H7 (cell line): ENCODE measurements at places on chromosomes 12 and 14. TPM values are rescaled to one million over a fixed set of nuclear protein-coding genes. Genes with fewer than 3 reads are reported as not detected.
A peak's percentile ranks its signal among the peaks of the same experiment; 100 is the strongest.

GRCh38 chr14:56294128-56294527 is 175.9 kb downstream of the PELI2 start:
- peak; percentile 30 for DNase-seq

DNA sequence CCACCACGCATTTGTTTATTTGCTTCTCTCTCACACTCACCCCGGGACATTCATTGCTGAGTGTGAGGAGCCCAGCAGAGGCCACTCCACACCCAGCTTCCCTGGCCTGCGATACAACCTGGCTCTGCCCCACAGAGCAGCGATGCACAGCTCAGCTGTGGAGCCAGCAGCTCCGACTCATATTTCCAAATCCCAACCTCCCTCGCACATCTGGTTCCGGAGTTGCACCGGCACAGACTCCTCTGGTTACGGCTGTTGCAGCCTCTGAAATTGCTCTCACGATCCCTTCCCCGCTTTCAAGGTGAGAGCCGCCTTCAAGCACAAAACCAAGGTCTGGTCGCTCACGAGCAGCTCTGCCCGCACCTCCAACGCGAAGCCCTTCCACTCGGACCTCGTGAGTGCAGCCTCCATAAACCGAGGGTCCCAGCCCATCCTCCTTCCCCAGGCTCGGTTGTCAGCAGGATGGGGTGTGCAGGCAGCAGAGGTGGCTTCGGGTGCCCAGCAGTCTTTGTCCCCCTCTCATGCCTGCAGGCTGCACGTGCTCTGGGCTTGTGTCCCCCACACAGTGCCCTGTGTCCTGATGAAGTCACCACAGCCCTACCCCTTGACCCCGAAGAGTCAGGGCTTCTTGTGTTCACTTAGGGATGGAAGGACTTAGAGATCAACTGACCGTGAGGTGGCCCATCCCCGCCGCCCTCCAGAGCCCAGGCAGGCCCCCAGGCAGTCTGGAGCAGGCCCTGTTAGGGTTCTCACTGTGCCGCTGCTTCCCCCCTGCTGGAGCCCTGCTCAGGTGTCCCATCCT is 184.3 kb downstream of the ADGRD1 start:
- DNase-seq, result peak; percentile 69

DNA sequence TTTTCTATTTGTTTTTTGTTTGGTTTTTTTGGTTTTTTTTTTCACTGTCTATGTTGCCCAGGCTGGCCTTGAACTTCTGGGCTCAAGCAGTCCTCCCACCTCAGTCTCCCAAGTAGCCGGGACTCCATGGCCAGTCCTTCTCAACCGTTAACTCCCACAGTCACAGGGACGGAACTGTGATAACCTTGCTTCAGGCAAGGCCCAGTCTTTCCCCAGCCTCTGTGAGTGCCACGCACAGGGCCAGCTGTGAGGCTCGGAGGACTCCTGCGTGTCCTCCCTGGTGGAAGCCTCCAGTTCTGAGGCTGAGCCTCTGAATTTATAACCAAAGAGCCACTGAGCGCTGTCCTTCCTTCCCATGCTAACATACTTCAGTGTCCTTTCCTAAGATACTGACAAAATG is 23.7 kb downstream of the PSMC1 start:
- no peak for DNase-seq

DNA sequence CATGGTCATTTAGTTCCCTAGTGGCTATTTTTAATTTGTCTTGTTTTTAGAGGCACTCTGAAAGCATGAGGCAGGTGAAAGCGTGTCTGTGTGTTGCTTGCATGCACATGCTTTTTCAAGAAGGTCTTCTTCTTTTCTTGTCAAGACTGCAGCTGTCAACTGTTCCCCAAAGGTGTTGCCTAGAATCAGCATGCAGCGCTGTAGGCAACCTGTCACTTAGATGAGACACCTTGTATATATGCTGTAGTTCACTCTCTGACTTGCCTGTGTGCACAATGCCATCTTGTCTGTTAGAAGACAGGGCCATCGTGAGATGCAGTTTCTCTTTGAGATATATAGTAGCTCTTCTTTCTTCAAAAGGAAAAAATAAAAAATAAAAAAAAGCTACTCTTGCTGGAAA is 885.7 kb downstream of the DIO2 start:
- DNase-seq, result no peak

DNA sequence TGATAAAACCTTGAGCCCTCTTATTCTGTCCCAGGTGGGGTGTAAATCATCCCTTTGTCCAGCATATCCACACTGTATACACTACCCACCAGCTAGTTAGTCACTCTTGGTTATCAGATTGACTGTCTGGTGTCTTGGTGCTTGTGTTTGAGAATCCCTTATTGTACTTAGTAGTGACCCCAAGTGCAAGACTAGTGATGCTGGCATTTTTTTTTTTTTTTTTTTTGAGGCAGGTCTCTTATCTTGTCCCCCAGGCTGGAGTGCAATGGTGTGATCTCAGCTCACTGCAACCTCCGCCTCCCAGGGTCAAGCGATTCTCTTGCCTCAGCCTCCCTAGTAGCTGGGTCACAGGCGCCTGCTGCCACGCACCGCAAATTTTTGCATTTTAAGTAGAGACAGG is 5.8 kb downstream of the VRK1 start:
- no peak for DNase-seq

GRCh38 chr14:78498062-78498595 is 328.0 kb downstream of the NRXN3 start:
- no peak for DNase-seq

GRCh38 chr14:105244334-105244733 is 4.0 kb upstream of the BTBD6 start:
- DNase-seq, result no peak

GRCh38 chr12:55927588-55928502 is at the start of gene PYM1:
Gene PYM1, minus strand, starts transcription at chr12:55927894. Its CDS starts 133 bp downstream, at chr12:55927761.
- peak; percentile 89 for DNase-seq

GRCh38 chr14:56135001-56135400 is 16.8 kb downstream of the PELI2 start:
- DNase-seq, result no peak

DNA sequence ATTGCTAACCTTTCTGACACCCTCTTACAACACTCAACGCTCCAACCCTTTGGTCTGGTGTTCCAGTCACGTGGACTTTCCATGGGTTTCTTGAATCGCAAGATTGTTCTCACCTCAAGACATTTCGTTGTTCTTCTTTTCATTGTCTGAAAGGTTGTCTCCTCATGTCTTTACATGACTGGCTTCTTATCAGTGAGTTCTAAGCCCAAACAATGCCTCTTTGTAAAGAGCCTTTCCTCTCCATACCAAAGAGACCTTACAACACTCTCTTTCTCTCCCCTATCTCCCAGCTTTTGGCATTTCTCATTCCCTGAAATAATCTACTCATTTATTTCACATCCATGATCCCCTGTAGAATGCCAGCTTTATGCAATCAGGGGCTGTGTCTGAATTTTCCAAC is 1144.8 kb downstream of the AACS start:
- no peak for DNase-seq

DNA sequence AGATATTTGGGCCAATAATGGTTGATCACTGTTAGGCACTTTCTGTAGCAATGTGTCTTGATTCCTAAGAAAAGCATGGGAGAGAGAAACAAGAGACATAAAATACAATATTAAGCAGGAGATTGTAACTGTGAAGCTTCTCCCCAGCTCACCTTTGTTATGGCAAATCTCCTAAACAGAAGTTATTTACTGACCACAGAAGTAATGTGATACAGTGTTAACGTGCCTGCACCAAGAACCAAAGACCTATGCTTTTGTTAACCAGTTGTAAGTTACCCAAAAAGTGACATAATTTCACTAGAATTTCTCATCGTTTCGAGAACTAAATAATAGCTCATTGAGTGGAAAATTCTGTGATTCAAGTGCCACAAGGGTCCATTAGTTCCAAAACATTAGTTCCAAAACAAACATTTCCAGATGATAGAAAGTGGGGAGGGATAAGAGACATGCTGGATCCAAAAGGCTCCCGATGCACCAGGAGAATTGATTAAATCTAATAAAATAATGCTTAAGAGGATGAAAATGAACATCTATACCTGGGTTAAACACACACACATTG is 14.3 kb downstream of the RERG start:
- DNase-seq, result no peak

GRCh38 chr12:8951744-8952143 is 2.3 kb upstream of the M6PR start:
- DNase-seq, result no peak

DNA sequence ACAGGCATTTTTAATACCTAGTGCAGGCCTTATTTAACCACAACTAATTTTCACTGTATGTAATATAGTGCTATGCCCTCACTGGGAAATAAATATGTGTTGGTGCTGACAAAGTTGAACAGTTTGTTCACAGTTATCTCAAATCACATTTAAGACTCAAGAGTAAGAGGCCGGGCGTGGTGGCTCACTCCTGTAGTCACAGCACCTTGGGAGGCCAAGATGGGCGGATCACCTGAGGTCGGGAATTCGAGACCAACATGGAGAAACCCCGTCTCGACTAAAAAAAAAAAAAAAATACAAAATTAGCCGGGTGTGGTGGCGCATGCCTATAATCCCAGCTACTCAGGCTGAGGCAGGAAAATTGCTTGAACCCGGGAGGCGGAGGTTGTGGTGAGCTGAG is 22.9 kb upstream of the TEAD4 start:
- DNase-seq, result no peak

- no peak for DNase-seq
Measured at GRCh38 chr12:121248622-121249021, 38.7 kb downstream of the P2RX4 start.

- DNase-seq, result peak; percentile 7
Measured at GRCh38 chr14:96586056-96586455, 83.9 kb downstream of the PAPOLA start.

- no peak for DNase-seq
Measured at GRCh38 chr14:42028607-42029006, 421.9 kb downstream of the LRFN5 start.

DNA sequence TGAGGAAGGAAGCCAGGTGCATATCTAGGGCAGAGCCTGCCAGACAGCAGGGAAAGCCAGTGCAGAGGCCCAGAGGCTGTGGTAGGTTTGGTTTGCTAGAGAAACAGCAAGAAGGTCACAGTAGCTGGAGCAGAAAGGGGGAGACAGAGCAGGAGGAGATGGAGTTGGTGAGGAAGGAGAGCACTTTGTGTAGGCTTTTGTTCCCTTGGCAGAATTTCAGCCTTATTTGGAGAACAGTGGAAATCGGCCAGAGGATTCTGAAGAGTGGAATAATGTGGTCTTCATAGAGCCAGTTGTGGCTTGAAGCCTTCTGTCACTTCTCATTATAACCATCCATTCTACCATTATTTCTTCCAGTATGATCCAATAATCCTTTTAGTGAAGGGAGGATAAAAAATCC is 212.9 kb upstream of the FAR2 start:
- DNase-seq, result no peak

DNA sequence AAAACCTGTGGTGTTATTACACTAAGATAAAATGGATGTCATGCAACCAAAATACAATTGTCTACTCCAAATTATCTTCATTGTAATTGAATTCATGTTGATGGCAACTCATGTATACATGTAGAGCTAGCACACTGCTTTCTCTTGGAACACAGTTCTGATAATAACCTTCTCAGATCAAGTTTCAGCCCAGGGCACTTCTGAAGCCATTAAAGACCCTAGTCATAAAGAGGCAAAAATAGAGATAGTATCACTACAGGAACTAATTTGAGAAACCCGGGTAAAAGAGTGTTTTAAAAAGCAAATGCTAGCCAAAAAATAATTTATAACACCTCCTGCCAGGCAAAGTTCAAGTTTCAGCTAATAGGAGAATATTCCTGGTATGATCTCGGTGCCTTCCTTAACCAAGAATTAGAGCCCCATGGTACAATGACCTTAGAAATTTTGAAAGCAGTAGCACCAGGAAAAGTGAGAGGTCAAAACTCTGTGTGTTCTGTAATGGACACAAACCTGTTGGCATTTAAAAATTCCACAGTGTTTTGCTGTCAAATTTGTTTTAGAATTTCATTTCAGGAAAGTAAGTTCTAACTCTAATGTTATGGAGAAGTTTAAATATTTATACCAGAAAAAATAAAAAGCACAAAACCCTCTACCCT is 105.0 kb upstream of the FRMD6 start:
- no peak for DNase-seq

DNA sequence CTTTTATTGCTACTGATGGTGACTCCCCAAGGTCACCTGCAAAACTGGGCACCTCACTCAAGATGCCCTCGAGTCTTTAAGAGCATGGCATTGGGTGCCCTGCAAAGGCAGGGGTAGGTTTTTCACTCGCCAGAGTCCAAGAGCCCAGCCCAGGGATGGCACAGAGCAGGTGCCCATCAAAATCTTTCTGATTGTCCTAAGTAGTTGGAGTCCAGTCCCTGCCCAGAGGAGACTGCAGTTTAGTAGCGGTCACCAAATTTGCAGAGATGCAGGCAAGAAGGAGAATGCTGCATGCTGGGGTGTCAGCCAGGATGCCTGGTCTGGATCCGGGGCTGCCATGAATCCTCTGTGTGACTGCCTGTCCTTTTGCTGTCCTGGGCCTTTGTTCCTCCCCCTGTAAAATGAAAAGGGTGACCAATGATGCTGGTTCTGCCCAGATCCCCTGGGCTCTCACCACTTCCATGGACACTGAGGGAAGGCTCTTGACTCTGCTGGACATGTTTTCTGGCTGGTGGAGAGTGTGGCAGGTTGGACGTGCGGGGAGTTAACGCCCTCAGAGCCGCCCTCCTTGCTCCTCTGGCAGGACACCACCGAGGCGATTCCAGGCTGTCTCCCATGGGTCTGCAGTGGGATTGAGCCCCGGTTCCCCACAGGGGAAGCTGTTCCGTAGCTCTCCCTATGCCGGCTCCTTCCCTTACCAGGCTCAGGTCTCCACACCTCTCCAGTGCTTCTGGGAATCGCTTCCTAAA is 41.3 kb downstream of the DLK1 start:
- no peak for DNase-seq

GRCh38 chr12:54016478-54016964 is 7.7 kb downstream of the HOXC8 start:
- DNase-seq, result no peak

DNA sequence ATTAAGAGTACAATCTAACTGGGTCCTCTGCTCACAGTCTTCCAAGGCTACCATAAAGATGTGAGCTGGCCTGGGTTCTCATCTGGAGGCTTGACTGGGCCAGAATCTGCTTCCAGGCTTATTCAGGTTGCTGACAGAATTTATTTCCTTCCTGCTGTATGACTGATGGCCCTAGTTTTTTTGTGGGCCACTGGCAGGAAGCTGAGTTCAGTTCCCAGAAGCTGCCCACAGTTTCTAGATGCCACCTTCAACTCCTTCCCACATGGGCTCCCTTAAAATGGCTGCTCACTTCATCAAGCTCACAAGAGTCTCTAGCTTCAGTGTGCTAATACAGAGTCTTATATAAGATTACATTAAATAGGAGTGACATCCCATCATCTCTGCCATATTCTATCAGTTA is 121.7 kb upstream of the CAND1 start:
- no peak for DNase-seq

The SLCO1A2 gene
- 5.2 and 6.8 TPM in 2 replicates for total RNA-seq

The KCNK10 gene
- total RNA-seq, result 0.03 TPM in 1 of 2 replicates, not detected in the other

The WNT5B gene
- total RNA-seq, result 1.6 and 4.4 TPM in 2 replicates

The FGF6 gene
- not detected in 2 replicates for total RNA-seq

The PUS1 gene
- total RNA-seq, result 31.1 and 36.7 TPM in 2 replicates

The PIWIL1 gene
- not detected in 2 replicates for total RNA-seq

The TAPBPL gene
- 0.62 and 1.0 TPM in 2 replicates for total RNA-seq
